Fibroblast of skin of right biceps (primary cell): ENCODE measurements at places on chromosomes 4 and X.
A peak's percentile ranks its signal among the peaks of the same experiment; 100 is the strongest.

DNA sequence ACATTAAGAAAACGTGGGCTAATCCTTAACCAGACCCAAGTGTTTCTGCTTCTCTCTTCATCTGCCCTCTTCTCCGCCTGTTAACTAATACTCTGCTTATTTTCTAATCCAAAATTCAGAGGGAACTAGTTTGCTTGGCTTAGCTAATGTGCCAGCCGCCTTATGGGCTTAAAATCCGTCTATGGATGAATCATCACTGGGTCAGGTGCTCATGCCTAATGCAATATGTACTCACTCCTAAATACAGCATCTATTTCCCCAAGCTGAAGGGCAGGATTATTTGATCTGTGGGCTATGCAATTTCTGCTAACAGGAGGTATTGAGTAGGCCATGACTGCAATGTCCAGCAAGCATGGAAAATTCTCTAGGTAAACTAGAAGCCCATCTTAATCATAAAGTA is 12.4 kb downstream of the DYNLT3 start:
- DNase-seq = no peak

- DNase-seq = peak; percentile 54
Observed at GRCh38 chr4:110799211-110799610, 176.3 kb upstream of the PITX2 start.

DNA sequence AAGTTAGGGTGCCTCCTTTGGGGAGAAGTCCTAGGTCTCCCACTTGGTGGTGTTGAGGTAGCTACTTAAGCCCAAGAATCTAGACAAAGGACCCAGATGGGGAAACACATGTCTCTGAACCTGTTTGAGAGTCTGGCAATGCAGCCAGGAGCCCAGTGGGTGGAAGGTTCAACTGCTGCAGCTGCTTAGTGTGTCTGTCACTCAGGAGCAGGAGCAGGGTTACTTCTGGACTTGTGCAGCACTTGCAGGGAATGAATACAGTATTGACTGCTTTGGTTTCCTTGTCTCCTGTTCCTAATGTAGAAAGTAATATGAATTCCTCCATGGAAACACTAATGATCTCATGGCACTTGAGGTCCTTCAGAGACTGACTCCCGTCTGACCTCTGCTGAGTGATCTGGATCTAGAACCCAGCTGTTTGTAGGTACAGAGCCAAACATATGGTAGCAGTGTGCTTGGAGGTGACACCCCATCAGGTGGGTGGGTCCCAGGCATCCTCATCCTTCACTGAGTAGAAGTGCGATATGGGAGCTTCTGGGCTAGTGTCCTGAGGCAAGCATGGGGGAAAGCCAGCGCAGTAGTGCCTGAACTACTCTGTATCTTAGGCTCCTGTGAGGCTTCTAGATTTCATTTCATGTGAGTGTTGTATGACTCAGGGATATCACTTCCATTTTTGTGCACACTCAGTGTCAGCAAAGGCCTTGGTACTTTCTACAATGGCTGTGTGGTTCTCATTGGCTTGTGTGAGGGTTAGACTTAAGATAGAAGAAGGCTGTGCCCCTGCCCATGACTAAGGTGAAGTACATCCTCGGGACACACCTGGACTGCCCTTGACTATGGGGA is 85.0 kb upstream of the WDR1 start:
- no peak for DNase-seq

- peak; percentile 4 for DNase-seq
Observed at GRCh38 chrX:111098874-111099273, 2.9 kb downstream of the PAK3 start.

- peak; percentile 90 for DNase-seq
Observed at GRCh38 chr4:102429553-102429952, 71.6 kb upstream of the NFKB1 start.

DNA sequence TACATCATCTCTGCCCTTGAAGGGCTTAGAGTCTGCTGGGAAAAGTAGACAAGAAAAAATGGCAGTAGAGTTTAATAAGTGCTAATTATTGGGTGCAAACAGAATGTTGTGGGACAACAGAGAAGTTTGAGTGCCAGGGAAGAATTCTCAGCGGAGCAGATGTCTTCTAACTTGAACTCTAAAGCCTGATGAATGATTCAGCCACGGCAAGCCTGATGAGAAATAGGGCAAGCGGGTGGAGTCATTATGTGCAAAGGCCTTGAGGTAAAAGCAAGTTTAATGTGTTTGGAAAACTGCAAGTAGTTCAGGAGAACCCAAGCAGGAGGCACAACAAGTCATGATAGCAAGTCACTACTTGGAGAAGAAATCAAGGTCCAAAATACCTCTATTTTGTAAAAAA is 37.5 kb downstream of the GC start:
- DNase-seq = no peak

DNA sequence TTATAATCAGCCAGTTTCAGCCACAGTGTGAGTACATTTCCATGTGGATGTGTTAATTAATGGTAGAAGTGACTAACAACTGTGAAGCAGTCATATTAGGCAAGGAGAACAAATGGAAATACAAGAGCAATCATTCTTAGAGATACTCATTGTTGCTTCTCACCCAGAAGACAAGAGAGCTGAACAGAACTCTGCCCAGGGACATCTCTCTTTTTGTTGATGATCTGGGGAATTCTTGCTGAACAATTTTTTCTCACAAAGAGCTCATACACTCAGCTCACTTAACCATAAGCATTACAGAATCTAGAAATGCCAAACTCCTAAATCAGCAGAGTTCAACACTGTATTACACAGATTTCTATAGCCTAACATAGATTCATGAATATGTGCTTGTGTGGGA is 150.1 kb downstream of the COMMD8 start:
- no peak for DNase-seq

- DNase-seq = no peak
Observed at GRCh38 chrX:77786365-77786680, 307 bp upstream of the ATRX start.

DNA sequence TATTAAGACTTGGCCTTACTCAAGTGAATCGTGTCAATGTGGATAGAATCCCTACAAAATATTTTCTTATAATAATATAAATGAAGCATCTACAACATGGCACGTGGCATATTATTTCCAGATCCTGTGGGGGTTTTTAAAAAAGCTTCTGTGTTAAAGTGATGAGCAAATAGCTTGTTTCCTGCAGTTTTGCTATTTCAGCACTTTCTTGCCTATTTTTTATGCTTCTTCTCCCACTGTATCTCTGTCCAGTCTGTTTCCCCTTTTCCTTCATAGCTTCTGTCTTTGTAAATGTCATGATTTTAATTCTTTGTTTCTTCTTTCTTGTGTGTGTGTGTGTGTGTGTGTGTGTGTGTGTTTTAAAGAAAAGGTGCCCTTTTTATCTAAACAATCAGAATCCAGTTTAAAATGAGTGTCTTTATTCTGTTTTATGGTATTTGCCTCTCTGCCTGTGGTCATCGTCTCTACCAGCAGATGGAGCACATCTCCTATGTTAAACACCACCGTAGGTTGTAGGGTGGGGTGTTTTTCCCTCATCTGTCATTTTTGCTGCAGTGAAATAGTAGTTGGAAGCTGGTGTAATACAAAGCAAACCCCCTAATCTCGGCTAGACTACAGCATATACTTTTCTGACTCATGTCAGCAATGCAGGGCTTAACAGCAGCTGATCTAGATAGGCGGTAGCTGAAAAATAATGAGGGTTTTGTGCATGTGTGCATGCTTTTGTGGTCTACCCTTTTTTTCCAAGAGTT is 33.1 kb downstream of the FTHL17 start:
- peak; percentile 45 for DNase-seq

GRCh38 chrX:22739276-22739675 is 260.5 kb upstream of the DDX53 start:
- DNase-seq = peak; percentile 58

GRCh38 chrX:109843963-109844751 is 111.1 kb upstream of the ACSL4 start:
- DNase-seq = no peak

DNA sequence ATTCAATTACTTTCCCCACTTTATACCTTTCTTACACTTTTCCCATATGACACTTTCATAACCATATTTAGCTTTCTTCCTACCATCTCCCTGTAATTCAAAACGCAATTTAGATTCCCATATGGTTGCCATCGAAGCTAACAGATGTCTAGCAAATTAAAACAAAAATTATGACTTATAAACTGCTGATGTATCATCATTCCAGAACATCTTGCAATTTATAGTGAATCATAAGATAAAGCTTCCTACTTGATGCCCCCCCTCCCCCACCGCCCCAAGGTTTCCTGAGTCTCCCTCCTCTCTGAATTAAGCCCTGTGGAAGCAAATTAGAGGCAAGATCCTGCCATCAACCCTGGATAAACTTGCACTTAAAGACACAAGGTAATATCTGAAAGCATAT is 5.4 kb downstream of the TSPAN5 start:
- peak; percentile 91 for DNase-seq

GRCh38 chr4:149279331-149279730 is 536.3 kb downstream of the IQCM start:
- no peak for DNase-seq
